ENCODE measurements at places on chromosomes 3 and 15. TPM values are rescaled to one million over a fixed set of nuclear protein-coding genes. Genes with fewer than 3 reads are reported as not detected.

The ZNF619 gene
- 8.7 TPM for total RNA-seq

The PDE8A gene
- 17.7 TPM for total RNA-seq

The CDC25A gene
- total RNA-seq, result 1.0 TPM

The PARP15 gene
- 0.26 TPM for total RNA-seq

The TMEM207 gene
- total RNA-seq, result not detected

The BCL2A1 gene
- total RNA-seq, result 5.9 TPM

The ANKUB1 gene
- total RNA-seq, result not detected

The ITIH4 gene
- 2.6 TPM for total RNA-seq

The MNS1 gene
- total RNA-seq, result 2.1 TPM

The PRTG gene
- 4.0 TPM for total RNA-seq

The MAP1A gene
- total RNA-seq, result 70.4 TPM

The ALPK3 gene
- total RNA-seq, result 0.50 TPM

DNA sequence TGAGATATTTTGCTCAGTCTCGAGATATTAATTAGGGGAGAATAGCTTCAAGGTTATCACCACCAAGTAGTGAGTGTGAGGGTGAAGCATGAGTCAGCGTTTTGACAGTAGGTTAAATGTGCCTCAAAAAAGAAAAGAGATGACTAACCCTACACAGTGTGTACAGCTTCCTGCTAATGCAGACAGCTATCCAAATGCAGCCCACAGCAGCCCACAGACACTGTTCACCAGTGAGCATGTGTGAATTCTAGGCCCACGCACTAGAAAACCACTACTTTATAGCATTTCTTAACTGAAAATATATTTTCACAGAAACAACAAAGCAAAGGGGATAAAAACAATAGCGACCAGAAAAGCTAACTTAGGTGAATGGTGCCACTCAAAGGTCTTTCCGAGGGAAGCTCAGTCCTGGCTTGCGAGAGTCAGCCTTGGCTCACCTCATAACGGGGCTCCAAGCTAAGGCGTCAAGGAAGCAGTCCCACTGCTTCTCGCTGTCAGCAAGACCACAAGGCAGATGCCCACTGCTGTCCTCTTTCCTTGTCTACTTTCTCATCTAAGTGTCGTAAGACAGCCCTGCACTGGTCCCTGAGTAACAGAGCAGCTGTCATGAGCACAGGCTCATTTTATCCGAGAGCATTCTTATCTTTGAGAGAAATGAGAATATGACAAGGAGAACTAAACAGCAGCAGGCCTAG, 47.6 kb downstream of the TXNRD3 start:
- DNase-seq, result peak; percentile 51

DNA sequence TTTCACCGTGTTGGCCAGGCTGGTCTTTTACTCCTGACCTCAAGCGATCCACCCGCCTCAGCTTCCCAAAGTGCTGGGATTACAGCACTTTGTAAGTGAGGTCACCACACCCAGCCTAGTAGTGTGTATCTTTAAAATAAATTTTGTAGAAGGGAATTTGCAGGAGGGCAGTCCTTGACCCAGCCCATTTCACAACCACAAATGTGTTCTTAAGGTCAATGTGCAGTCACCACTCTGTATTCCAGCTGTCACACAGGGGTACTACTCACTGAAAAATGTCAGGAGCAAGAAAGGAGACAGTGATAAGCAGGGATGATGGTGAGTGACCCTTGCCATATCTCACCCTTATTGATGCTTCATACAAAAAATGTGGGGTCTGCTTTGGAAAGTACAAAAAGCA, 98.5 kb downstream of the FRMD5 start:
- DNase-seq, result peak; percentile 41

- peak; percentile 90 for DNase-seq
Measured at GRCh38 chr3:48662753-48663488, at the start of gene CELSR3. TSS of gene CELSR3 (minus strand) at chr3:48662886. CDS start at chr3:48662634, 252 bp downstream.

- DNase-seq, result no peak
Measured at GRCh38 chr3:40920041-40920440, 279.3 kb upstream of the CTNNB1 start.

GRCh38 chr3:188788621-188789081, 383.1 kb upstream of the TPRG1 start:
- peak; percentile 92 for DNase-seq

DNA sequence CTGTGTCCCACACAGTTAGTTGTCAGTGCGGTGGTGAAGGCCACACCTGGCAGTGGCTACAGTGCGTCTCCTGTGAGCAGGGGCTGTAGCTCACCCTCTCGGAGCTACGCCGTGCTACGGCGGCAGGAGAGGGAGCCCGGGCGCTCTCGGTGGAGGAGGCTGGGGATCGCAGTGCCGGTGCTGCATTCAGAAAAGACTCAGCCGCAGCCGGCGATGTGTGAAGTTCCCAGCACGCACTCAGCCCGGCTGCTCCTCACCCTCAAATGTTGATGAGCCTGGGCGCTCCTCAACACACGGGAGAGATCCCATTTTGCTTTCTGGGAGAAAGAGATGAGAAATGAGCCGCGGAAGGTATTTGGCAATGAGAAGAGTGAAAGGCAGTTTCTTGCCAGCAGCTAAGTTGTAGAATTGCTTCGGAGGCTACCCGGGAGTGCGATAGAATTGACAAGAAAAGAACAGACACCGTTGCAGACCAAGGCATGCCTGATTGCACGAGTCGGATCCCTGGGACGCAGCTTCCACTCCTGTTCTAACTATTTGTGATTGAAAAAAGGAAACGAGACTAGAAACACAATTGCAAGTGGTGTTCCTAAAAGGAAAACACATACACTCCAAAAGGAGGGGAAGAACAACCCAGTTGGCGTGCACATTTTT, at the start of gene UNC13C:
Gene UNC13C, plus strand, starts transcription at position 189 of the 654 bp plus-strand sequence. CDS start 34,463 bp downstream, outside the sequence.
- no peak for DNase-seq

GRCh38 chr15:100338971-100339444, 2.8 kb downstream of the ADAMTS17 start:
- DNase-seq, result peak; percentile 48

GRCh38 chr3:145857956-145858355, 303.0 kb downstream of the PLOD2 start:
- no peak for DNase-seq

GRCh38 chr15:57720867-57721266, 14.4 kb downstream of the POLR2M start:
- peak; percentile 75 for DNase-seq

DNA sequence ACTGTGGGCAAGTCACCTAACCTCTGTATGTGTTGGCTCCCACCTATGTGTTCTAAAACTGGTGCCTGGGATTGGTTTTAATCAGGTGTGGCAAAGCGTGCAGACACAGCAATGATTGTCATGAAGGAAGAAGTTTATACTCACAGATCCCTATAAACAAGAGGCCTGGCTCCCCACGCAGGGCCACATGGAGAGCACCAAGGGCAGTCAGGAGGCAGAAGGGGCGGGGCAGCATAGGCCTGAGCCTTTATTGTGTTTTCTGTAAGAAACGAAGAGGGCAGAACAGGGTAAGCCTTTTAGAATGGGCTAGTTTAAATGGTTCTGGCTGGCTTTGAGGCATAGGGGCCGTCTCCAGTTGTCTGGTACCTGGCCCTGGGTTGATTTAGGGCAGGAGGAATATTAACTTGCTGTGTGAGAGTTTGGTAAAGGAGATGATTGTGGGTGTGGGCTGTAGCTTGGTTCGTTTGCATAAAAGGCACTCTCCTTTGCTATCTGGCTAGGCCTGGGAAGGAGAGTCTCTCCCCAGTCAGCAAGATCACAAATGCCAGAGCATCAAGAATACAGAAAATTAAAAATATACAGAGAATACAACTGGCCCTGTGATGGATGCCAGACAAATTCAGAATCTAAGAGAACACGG, 2.2 kb upstream of the FBXW12 start:
- DNase-seq, result no peak

DNA sequence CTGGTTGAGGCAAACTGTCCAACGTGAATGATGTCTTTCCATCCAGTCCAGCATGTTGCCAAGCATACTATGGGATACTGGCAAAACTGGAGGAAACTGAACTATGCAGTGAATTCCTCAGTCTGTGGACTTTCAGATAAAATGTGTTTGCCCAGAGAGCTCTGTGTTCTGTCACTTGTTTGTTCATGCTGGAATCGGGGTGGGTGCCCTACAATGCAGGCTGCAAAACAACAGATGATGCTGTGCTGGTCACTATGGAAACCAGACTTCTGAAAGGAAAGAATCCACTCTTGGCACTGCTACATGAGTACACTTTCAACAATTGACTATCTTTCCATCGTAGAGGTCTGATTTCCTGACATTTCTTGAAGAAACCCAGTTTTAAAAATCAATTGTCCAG, 272.5 kb upstream of the ARHGEF26 start:
- DNase-seq, result no peak

DNA sequence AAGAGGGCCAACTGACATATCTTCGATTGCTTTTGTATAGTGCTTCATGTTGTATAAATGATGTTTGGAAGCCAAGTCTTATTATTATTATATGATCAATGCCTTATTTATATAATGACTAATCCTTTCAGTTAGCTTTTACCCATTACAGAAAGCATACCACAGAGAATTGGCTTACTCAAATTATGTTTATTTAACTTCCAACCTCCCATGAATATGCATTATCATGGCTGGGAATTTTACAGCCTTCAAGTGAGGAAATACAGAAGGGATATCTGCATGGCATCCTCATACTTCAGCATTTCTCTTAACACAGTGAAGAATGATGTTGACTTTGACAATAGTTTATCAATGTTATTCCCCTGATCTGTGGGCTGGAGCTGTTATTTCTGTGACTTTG, 225.9 kb upstream of the GAP43 start:
- DNase-seq, result peak; percentile 53

- DNase-seq, result no peak
Measured at GRCh38 chr3:10889206-10889960, 73.4 kb downstream of the SLC6A11 start.

DNA sequence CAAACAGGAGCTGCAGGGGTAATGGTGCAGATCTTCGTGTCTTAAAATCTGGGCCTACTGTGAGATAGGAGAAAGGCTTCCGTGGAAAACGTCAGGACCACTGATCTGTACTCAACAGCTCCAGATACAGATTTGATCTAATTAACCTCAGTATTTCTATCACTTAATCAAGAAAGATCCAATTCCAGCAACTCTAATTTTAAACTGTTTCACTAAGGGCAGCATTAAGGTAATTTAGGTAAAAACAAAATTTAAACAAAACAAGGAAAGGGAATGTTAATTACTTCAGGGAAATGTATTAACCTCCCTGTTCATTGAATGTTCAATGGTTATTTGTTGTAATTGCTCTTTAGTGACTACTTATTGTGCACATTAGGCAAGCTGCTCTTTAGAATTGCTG, 26.4 kb upstream of the TTC14 start:
- DNase-seq, result no peak

DNA sequence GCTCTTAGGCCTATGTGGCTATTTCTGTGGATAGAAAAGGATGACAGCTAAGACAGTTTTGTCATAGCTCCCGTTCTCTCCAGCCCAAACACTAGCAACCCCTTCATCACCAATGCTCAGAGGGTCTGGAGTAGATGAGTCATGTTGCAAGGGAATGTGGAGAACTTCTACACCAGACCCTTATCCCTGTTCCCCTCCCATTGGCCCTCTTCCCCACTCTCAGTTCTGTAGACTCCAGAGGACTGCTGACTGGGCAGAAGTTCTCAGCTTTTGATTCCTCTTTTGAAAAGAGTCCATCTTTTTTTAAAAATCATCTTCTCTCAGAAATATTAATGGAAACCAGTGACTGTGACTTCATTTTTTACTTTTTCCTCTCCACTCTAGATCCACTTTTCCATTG, 2.4 kb upstream of the MYZAP start:
- no peak for DNase-seq

DNA sequence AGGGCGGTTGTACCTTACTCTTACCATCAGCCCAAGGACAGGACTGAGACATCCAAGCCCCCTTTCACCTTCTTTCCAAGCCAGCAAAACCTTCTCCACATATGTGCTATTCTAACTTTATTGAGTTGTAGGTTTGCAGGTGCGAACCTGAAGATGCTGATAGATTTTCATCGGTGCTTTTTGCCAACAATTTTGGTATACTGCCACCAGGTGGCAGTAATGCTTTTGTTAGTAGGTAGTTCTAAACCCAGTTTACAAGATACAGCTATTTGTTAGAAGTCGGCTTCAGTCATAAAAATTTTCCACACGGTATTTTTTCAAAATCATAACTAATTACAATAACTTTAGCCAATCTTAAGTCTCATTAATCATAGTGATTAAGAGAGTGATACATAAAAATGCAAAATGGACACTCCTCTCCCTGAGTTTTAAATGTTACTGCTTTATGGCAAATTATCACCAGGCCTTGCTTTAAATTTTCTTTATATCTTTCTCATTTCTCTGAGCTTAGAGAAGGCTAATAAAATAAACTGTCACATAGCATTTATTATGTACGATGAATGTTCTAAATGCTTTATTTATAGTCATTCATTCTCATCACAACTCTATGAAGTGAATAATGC, 636 bp downstream of the TBC1D21 start:
- DNase-seq, result peak; percentile 44

DNA sequence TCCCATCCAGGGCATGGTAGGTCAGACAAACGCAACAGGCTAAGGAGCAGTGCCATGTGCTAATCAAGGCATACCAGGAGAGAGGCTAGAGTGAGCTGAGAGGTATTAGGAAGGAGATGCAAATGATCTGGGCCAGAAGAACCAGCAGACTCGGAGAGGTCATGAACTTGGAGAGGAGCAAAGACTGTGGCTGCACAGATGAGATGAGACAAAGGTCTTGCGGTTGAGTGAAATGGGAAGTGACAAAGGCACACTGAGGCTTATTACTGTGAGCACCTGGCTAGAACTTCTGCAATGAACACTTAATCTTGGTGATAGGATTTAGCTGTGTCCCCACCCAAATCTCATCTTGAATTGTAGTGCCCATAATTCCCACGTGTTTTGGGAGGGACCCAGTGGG, 380.2 kb downstream of the ULK4 start:
- no peak for DNase-seq

- no peak for DNase-seq
Measured at GRCh38 chr3:7371693-7372572, 511.0 kb downstream of the GRM7 start.

DNA sequence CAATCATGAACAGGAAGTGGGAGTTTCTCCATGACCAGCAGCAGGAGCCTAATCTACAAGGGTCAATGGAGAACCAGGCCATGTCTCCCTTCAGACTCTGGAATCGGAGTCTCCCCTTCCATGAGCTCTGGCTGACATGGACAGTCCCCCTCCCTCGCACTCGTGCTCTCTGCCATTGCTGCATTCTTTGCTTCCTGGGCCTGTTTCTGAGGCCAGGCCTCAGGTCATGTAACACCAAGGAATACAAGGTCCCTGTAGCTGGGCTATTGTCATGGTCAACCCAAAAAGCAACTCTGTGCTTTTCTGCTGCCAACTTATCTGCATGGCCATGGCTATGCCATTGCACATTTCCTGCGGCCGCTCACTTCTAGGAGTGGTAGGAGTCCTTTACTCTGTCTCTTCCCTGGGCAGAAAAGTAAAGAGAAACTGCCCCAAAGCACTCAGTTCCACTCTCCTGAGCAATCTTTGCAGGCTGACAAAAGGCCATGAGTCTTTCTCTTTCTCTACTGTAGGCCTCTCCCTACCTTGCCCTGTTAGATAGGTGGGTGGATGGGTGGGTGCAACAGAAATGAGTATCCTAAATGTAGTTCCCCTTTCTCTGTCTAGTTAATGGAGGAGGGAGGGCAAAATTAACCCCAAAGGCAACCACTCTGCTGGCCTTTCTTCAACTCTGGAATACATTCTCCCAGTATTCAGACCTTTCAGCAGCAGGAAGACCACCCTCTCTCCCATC, 40.8 kb upstream of the PROK2 start:
- no peak for DNase-seq
